ENCODE measurements at places on chromosomes 2 and 18.

GRCh38 chr2:99651930-99652670, 162.3 kb upstream of the REV1 start:
- no peak for DNase-seq

- DNase-seq: no peak
Observed at GRCh38 chr18:42583283-42583731, 532.2 kb downstream of the RIT2 start.

DNA sequence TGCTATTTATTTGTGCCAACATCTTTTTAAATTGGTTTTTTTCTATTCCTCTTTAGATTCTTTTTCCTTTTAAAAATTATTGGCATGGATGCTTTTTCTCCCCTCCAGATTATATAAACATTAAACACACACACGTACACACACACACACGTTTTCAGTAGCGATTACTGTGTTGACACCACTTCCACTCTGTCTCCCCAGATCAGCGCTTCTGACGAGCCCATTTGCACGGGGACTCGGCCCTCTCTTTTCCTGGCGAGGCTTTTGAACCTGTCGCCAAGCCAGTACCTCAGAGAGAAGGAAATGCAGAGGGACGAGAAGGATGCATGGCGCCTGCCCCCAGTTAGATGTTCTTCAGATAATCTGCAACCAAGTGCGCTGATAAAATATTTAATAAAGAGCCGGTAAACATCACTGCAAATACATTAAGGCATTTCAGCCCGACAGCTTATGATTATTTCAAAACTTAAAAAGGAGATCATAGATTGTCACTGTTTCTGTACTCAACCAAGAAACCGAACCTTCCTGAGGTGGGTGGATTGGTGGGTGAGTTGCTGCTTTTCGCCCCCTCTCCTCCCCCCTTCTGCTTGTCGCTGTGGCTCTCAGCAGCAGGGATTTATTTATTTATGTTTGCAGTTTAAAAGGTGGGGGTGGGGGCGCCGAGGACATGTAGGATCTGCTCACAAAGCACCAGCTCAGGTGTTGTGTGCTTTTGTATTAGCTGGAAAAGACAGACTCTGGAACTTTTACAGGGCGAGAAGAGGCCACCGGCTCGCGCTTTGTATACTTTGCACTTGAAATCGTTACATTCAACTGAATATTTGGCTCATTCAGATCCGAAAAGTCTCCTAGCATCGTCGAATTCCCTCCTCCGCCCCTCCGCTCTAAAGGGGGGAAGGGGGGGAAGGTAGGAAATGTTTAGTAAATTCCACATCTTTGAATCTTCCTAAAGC, 787 bp upstream of the TBR1 start:
- DNase-seq: no peak

DNA sequence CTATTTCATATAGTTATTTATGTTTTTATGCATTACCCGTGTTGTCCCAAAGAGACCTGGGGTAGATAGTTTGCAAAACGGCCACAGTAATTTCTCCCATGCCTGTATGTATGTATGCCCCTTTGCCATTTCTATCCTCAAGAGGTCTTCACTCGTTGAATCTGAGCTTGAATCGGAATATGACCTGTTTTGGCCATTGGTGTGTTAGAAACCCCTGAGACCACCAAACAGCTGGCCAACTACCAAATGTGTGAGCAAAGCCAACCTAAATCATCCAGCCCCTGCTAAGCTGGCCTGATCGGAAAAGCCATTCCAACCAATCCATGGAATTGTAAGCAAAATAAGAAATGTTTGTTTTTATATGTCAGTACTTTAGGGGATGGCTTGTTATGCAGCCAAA, 23.4 kb upstream of the INO80C start:
- DNase-seq: no peak

GRCh38 chr2:229230256-229230655, 40.8 kb downstream of the PID1 start:
- no peak for DNase-seq
